ENCODE measurements at places on chromosomes 6 and 20.
A peak's percentile ranks its signal among the peaks of the same experiment; 100 is the strongest.

DNA sequence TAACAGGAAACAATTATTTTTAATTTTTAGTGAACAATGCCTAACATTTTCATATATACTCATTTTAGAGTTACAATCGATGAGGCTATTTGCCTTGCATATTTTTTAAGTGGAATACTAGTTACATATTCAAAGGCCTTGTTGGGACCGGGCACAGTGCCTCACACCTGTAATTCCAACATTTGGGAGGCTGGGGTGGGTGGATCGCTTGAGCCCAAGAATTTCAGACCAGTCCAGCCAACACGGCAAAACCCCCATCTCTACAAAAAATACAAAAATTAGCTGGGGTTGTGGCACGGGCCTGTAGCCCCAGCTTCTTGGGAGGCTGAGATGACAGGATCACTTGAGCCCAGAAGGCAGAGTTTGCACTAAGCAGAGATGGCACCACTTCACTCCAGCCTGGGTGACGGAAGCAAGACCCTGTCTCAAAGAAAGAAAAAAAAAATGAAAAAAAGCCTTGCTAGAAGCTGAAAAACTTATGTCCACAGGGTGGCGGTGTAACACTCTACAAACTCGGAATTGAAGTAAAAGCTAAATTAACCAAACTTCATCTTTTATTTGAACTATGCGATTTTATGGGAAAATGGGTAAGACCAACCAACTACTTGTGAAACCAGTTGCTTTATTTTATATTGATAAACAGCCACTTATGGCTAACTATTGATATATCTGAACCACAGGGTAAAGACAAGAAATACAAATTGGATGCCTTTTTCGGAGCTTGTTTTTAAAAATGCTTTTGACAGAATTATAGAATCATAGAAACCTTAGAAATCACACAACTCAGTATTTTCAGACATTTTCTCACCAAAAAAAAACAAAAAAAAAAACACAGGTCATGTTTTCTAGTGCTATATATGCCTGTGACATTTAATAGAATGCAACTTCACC, 24.1 kb upstream of the ROS1 start:
- peak; percentile 60 for DNase-seq

DNA sequence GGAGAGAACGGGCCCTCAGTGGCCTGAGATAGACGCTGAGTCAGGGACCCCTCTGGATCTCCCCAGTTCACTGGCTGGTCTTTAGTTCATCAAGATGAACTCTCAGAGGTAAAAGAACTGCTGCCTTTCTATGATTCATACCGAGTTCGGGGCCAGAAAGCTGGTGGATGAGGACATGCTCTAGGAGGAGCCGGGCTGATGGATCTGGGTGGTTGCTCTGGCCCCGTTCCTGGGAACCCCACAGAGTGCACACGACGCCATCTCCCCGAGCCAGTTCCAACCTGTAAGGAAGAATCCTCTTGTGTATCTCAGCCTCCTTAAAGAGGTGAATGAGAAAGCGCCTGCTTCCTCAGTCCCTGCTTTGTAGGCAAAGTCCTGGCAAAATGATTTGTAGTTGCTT, 142.6 kb upstream of the PDE10A start:
- DNase-seq = no peak

DNA sequence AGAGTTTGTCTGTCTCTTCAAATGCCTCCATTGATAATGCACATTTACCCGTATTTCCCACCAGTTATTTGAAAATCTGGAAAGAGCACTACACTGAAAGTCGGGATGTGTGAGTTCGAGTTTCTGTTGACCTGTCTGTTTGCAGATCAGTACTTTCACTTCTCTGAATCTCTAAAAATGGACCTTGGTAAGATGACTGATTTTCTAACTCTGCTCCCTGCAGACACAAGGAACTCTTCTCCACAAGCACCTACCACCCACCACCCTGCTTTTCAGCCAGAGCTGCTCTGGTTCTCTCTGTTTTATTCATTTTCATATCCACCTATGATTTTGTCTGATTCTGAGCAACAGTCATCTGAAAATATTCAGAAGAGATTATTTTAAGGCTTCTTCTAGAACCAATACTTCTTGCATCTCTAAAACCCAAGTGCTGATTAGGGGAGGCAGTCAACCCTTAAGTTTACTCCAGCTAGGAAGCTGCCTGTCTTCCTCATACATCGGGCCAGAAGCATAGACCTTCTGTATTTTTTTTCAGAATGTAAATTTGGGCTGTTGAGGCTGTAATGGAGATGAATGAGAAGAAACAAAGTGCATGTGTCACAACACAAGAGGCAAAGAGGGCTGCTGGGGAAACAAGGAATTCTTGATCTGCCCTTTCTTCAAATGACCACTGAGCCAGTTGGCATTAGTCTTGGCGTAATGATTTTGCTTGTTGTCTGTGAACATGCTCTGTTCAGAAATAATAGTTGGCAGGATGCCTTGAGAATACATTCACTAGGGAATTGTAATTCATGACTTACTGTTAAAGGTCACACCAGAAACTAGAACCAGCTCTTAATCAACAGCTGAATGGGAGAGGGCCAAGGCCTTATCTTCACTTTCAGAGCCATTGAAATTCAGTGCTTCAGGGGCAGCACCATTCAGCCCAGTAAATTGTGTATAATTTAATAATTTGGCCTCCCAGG, 85.4 kb upstream of the MYLIP start:
- DNase-seq = no peak

GRCh38 chr20:50220894-50221365, 30.3 kb downstream of the CEBPB start:
- no peak for DNase-seq

GRCh38 chr6:89357390-89357789, 4.9 kb upstream of the UBE2J1 start:
- DNase-seq = no peak

All from activated CD4-positive, alpha-beta T cell treated with anti-CD3 and anti-CD28 coated beads, Interleukin-2, amount 50 U/mL, for 48 hours (primary cell).